CD4-positive, alpha-beta T cell treated with Interferon alpha-2 for 1 hour (primary cell): ENCODE measurements at places on chromosomes 4 and X.

- DNase-seq: no peak
These were observed 22.2 kb downstream of the VSIG4 start for GRCh38 chrX:66017659-66018170.

- DNase-seq: no peak
These were observed 49.2 kb downstream of the CD40LG start for GRCh38 chrX:136697156-136697555.

DNA sequence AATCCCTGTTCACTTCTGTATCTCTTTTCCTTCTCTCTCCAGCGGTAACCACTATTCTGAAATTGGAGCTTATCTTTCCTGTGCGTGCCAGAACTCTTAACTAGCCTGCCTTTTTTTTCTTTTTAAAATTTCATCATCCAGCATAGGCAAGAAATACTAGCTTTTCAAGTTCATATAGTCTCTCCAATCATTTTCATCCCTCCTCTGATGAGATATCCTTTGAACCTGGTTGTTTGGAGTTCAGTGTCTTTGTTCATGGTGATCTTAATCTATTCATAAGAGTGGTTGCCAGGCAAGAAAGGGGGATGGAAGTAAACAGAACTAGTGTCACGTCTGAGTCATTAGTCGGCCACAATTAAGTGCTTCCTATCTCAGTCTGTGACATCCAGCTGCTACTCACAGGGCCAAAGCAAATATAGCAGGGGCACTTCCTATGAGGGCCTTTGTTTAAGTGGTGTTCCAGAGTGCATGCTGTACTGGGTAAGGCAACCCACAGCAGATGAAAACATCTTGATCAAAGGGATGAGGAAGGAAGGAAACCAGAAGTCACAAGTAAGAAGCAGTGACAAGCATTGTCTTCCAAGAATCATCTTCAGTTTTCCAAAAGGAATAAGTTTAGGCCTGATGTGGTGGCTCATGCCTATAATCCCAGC is 56.4 kb upstream of the XIAP start:
- DNase-seq: peak; percentile 9

- no peak for DNase-seq
These were observed 224.2 kb downstream of the PTTG2 start for GRCh38 chr4:38184404-38184803.

- no peak for DNase-seq
These were observed 216.6 kb downstream of the KDR start for GRCh38 chr4:54908763-54909162.

DNA sequence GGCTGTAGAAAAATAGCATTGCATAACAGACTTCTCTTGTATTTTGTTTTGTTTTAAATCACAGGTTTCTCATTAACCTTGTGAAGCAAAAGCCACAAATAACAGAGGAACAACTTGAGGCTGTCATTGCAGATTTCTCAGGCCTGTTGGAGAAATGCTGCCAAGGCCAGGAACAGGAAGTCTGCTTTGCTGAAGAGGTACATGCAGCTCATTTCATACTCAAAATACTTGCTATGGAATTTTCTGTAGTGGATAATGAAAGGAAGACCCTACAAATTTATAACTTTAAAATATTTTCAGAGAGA is 17.6 kb downstream of the AFP start:
- no peak for DNase-seq

- no peak for DNase-seq
These were observed 126.3 kb upstream of the EMCN start for GRCh38 chr4:100644150-100644549.

GRCh38 chr4:138178566-138178965 is 63.6 kb downstream of the SLC7A11 start:
- no peak for DNase-seq

DNA sequence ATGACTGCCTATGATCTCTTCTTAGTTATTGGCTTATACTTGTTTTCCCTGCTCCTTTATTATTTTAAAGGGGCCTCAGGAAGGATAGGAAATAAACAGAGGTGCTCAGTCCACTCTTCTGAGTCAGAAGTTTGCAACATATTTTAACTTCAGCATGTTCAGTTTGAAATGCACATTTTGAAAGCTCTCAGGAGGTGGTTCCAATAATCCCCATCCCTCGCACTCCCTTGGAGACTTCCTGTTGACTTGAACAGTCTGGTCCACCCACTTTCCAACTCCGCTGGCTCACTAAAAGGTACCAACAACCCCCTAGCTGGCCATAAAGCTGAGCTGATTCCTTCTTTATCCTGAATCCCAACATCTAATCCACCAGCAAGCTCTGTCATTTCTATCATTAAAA is 78.3 kb upstream of the DUSP21 start:
- DNase-seq: no peak

DNA sequence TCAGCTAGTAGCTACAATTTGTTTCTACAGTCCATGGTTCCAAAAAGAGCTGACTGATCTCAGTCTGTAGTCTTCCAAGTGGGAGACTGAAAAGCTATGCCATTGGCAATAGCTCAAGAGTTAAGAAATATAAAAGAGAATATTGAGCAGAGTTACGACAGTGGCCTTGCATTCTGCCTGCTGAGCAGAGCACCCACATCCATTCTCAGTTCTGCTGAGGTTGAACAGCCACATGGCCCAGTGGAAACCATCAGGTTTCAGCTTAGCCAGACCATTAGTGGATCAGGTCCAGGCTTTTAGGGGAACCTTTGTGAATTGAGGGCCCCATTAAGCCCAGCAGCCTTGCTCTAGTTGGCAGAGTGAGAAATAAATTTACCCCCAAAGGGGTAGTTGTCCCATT is 28.1 kb downstream of the ZNF81 start:
- no peak for DNase-seq

DNA sequence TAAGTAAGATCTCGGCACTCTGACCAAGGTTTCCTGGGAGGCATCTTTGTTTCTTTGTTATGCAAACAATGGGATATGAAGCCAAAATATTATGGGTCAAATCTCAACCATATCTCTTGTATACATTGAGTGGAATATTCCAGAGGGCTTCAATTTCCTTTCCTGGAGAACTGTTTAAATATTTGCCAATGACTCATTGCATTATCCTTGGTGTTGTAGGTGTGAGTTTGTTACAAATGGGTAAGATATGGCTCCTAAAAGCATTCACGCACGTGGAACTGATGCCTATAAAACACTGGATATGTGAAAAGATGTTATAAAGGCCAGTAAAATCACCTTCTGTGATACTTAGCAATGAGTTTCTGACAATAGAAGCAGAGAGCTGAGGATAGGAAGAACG is 150.5 kb upstream of the WDR1 start:
- DNase-seq: no peak

- DNase-seq: no peak
These were observed 127.4 kb upstream of the UNC5C start for GRCh38 chr4:95676190-95676589.

GRCh38 chr4:101123231-101123630 is 224.1 kb downstream of the PPP3CA start:
- DNase-seq: no peak

DNA sequence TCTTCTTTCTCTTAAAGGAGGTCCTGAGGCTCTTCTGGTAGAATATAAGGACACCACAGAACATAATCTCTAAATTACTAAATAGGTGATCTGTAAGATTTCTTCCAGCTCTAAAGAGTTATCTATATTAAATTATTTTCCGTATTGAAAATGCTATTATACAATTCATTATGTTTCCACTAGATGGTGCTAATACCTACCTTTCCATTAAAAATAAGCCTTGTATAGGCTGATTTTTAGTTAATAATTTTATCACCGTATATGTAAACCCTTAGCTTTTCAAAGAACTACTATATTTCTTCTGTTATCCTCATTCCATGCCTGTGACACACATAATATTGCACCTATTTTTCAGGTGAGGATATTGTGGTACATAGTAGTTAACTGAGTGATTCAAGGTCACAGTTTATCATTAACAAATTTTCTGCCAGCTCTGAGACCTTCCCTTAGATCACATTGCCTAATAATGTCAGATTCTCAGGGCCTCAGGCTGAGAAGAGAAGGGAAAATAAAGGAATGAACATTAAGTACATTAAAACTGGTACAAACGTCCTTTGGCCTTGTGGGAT is 138.8 kb downstream of the TEX11 start:
- DNase-seq: no peak

DNA sequence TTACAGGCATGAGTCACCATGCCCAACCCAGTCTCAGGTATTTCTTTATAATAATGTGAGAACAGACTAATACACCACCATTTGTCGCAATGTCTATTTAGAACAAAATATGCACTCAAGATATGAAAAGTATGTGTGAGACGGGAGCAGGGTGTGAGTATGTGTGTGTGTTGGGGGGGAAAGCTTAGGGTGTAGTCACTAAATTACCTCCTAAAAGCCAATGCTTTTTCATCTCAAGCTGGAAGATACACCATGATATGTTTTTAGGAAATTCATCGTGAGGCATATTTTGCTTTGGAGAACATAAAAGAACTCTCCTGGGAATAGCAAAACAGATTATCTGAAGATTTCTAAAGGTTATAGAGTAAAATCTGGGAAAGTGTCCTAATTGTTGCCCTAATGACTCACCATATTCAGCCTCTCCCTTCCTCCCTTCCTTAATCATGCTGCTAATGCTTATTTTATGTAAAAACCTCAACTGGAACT is 262.7 kb downstream of the PDHA2 start:
- no peak for DNase-seq

DNA sequence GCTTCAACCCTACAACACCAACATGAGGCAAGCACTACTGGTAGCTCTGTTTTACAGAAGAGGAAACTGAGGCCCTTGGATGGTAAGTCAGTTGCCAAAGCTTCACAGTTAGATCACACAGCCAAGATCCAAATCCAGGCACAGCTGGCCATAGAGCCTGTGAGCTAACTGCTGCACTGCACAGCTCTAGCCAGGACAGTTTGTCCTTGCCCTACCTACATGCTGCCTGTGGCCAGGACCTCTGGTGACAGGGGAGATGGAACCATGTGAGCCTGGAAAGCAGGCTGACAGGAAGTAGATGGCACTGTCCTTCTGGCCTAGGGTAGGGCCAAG is 257.8 kb downstream of the FBXW7 start:
- DNase-seq: no peak

DNA sequence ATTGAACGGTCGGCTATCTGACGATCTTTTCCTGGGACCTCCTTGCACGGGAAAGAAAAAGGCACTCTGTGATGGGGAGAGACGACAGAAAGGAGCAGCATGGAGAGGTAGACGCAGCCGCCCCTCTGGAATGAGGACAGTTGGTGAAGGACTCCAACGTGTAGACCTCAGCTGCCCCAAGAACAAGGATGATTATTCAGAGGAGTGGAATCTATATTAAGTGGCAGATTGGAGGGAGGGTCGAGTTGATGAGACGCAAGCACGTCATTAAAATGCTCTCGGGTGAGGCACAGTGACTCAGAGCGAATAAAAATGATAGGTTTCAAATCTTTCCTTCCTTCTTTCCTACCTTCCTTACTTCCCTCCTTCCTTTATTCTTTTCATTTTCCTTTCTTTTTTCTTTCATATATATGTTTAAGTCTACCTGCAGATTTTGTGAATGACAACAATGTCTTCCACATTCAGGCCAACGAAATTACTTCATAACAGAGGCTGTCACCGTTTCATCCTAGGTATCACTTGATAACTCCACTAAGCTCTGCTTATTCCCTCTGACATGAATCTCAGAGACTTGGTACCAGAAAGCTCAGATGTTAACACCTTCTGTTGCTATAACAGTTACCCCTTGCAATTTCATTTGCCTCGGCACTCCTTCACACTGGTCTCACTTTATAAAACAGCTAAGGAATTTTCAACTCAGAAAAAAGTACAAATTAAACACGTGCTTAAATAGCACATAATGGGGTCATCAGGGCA is 110.0 kb upstream of the PPARGC1A start:
- no peak for DNase-seq

GRCh38 chrX:149121206-149121920 is 383.7 kb downstream of the IDS start:
- no peak for DNase-seq

GRCh38 chrX:124395145-124395880 is 49.0 kb downstream of the SH2D1A start:
- DNase-seq: no peak

DNA sequence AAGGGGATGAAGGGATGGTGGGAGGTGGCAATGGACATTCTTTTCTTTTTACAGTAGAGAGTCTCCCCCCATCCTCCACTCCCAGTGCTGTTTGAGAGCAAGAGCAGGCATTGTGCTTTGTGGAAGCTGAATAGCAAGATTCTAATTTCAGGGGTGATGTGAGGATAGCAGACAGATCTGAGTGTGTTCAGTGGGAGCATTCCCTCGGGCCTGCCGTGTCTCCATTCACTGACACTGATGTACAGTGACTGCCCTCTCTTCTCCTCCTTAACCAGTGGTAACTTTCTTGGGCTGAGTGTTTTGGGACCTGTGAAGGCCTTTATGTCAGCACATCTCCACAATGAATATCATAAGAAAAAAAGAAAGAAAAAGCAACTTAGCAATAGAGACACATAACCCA is 396.6 kb upstream of the RPS6KA3 start:
- DNase-seq: no peak
